ENCODE measurements at places on chromosomes 13 and 19.

DNA sequence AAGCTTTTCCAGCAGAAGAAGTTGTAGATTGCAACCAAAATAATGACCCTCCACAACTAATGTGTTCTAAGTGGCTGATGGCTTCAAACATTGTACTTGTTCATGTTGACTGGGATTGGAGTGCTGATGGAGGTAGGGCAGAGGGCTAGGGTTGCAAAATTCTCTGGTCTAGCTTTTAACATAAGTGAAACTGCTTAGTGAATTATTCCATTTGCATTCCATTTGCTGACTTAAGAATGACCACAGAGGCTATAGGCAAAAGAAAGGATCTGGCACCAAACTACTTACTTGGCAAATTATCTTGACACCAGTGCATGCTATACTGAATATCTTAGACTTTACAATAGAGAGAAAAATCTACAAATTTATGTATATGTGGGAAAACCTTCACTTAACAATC is 287.0 kb downstream of the FGF9 start:
- DNase-seq = no peak

GRCh38 chr19:10004617-10005016 is 5.7 kb downstream of the COL5A3 start:
- peak; percentile 23 for DNase-seq

- DNase-seq = no peak
Observed at GRCh38 chr19:50745221-50745620, 22.1 kb downstream of the CLEC11A start.

GRCh38 chr19:39448271-39448670 is 2.9 kb downstream of the SUPT5H start:
- DNase-seq = no peak

GRCh38 chr13:94704377-94705080 is 7.8 kb downstream of the SOX21 start:
- DNase-seq = peak; percentile 78

DNA sequence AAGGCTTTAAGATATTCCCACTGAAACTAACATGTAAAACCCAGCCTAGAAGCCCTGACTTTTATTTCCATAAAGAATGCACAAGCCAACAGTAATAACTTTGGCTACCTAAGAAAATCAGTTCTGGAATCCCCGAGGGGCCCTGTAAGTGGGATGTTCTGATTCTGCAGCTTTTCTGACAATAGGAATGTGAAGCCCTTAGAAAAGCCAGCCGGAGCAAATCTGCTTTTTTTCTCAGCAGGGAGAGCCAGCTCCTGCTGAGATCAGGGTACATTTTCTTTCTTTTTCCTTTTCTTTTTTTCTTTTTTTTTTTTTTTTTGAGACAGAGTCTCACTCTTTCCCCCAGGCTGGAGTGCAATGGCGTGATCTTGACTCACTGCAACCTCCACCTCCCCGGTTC is 8.0 kb upstream of the GARRE1 start:
- no peak for DNase-seq

Measured in H7 (cell line).